Stimulated activated CD8-positive, alpha-beta memory T cell treated with anti-CD3 and anti-CD28 coated beads, Interleukin-4, amount 100 ng/mL, for 1 hour (primary cell): ENCODE measurements at places on chromosomes 5 and 9.

GRCh38 chr9:112489039-112489546, 2.5 kb downstream of the KIAA1958 start:
- DNase-seq, result no peak

DNA sequence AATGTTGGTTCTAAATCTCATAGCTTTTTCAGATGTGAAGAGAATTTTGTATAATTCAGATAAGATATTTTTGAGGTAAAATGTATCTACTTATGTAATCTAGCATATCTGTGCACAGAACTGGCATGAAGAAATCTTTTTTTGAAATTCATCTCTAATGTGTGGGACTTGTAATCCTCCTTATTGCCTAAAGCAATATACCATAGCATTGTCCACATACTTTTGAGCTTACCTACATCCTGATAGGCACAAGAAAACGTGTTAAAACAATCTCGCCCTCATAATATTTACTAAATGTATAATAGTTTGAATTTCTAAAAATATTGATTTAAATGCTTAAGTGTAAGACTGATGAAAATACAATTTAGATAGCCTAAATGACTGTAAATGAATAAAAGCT, 1686.5 kb upstream of the ACO1 start:
- DNase-seq, result no peak

DNA sequence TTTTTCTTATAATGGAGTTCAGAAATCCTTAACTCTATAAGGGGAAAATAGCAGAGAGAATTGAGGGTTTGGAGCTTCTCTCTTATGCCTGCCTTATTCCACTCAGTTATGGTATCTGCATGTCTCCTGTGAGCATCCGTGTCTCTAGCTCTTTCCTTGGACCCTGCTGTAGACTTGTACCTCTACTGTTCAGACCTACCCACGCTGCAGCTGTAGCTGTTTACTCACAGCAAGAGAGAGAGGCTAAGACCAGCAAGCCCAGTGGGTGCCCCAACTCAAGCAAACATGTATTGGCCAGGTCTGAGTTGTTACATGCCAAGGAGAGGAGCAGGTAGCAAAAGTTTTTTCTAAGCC, 7.1 kb upstream of the PCSK1 start:
- DNase-seq, result no peak

DNA sequence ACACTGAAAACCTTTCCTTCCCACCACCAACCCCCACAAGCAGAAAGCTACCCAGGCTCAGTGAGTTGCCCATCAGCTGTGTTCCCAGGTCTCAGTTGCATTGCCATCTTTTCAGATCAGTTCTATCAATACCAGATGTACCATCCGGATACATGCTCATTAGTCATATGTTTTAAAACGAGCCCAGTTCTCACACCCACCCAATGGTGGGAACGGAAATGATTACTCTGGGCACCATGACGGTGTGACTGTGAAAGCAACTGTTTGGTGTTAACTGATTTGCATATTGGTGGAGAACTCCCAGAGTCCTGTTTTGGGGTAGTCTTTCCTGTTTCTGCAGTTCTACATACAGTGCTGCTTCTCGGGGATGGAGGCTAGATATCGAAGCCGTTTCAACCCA, 212.3 kb downstream of the TRIM36 start:
- DNase-seq, result no peak

GRCh38 chr5:134574521-134574920, 49.1 kb downstream of the JADE2 start:
- DNase-seq, result no peak

DNA sequence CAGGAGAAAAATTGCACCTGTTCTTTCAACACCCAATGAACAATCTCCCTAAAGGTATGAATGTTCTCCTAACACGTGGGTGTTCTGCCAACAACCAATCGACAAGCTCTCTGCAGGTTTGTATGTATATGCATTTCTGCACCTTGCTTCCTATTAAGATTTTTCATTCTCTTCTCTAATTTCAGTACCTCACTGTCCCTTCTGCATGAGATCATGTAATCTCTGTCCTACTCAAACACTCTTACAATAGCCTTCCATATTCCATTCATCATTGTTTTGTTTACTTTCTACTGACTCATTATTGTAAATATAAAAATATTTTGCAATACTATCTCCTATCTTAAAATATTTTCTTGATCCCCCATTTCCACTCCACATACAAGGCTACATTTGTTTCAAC, 382.0 kb downstream of the CDH12 start:
- DNase-seq, result no peak

DNA sequence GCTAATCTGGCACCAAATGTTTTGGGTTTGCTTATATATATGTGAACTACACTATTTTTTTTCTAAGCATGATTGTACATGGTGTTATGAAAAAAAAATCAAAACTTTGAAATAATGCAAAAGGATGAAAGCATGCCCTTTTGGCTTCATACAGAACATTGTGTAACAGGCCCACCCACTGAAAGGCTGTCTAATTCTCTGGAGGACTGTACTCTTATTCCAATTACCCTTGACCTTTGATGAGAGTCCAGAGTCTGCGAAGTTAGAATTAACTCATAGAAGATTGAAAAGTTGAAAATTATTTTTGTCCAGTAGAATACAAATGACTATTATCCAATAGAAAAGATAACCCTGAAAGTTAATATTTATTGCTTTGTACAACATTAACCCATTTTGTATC, 117.4 kb downstream of the ADAMTS12 start:
- DNase-seq, result no peak

DNA sequence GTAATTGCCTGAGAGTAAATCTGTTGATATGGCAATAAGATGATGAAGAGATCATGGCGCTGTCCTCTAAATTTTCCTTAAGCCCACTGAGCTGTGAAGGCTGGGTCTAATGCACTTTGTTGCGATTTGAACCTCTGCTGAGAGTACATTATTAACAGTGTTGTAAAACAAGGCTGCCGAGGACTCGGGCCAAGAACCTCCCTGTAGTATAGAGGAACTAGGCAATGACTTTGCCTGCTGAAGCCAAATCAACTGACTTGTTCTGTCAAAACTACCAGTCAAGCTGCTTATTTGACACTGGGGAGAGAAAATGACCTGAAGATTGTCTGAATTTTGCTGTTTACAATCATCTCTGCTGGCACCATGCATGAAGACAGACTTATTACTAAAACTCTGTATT, 1154.7 kb downstream of the DTWD2 start:
- no peak for DNase-seq

DNA sequence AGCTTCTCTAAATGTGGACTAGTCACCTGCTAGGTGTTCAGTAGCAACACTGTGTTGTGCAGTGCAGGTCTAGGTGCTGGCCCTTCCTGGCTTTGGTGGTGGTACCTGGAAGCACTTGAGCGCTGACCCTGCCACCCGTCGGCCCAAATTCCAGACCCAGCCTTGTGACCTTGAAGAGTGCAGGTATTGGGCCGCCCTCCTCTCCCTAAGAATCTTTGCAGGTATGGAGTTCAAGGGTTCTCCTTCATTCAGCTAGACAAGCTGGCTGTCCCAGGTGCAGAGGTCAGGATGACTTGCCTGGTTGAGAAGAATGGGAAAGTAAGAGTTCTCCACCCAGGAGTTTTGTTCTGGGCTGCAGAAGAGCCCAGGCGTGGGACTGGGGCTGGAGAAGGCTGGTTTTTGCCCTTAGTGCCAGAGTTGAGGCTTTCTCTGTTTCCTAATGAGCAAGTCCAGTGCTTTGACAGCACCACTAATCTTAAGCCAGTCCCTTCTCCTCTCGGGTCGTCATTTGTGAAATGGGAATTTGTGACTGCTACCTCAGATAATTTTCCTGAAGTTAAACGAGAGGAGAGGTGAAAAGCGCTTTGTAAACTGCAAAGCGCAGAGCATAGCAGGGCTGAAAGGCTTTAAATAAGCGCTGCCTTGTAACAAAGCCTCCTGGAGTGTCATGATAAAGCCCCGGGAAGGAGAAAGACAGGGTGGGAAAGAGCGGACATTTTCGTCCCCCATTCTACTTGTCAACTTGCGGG, 4.0 kb downstream of the FOXE1 start:
- no peak for DNase-seq

DNA sequence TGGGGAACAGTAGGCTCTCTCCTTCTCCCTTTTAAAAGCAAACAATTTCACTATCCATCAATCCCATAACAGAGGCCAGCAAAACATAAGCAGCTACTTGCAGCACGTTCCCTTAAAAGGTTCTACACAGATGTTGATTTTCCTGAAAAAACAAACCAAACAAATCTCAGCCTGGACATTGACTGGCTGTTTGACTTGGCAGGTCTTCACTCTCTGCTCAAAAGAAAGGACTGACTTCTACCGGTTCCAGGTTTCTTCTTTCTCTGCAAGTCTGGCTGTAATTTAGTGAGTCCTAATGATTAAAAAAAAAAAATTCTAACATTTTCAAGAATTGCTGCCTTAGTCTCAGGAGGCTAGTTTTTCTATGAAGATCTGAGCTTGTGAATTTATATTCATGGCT, 203.1 kb upstream of the EFNA5 start:
- DNase-seq, result no peak

DNA sequence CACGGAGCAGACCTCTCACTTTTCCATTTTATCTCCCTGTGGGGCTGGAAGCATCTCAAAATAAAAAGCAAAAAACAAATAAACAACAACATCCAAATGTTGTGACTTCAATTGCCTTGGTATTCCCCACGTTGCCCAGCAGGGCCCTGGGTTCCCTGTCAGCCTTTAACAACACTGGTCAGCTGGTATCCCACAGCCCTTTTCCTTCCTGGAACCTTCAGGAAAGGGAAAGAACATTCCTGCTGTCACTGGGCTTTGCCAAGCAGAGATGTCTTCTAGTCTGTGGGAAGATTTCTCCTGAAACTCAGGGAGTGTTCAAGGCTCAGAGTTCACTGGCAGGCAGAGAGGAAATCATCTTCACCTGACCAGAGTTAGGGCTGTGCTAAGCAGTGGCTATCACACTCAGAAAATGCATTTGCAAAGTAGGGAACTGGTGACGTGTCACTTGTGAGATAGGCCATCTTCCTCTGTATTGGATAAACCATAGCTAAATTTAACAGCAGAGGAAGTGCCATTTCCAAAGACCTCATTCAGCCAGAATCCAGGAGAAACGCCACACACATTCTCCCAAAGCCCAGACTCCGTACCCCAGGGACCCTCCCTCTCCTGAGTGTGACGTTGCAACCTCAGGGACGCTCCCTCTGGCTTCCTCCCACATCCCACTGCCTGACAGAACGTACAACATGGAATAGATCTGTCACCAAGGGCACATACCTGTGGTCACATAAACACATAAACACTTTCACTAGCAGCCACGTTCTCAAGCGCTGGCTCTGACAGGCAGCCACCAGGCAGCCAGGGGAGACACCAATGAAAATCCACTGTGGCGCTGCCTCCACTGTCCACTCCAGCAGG, 274.0 kb upstream of the DAPK1 start:
- no peak for DNase-seq

DNA sequence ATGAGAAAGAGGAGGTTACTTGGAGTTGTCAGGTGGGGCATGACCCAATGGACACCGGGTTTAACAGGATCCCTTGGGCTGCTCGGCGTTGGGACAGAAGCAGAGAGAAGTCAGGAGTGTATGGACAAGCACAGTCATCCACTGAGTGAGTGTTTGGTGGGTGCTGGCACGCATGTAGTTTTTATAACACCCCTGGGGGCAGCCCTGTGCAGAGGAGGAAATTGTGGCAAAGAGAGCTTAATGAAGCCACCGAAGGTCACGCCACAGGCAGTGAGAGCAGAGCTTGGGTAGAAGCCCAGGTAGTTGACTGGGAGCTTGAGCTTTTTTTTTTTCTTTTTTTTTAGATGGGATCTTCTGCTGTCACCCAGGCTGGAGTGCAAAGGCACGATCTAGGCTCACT, 43.2 kb upstream of the IER5L start:
- DNase-seq, result no peak

GRCh38 chr5:38724301-38725030, 121.3 kb upstream of the OSMR start:
- DNase-seq, result no peak

GRCh38 chr9:103474156-103474555, 479.0 kb downstream of the CYLC2 start:
- no peak for DNase-seq

DNA sequence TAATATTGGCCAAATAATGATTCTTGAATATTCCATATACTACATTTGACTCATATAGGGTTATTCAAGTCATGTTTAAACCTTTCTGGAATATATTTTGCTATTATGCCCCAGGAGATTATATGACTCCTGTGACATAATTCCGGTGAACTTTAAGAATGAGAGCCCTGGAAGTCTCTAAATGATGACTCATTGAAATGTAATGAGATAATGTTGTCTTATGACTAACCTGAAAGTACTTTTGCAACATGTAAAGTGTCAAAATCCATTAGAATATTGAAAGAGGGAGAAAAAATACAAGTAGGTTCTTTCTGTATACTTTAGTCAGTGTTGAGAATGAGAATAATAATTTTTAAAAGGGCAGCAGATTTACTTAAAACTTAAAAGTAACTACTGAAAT, 830.4 kb downstream of the MAT2B start:
- DNase-seq, result no peak

GRCh38 chr5:174424219-174425053, 299.9 kb upstream of the MSX2 start:
- DNase-seq, result no peak

GRCh38 chr5:138544181-138545134, 1.4 kb upstream of the ETF1 start:
- no peak for DNase-seq

GRCh38 chr9:12095931-12096330, 597.3 kb upstream of the TYRP1 start:
- DNase-seq, result no peak

- no peak for DNase-seq
Observed at GRCh38 chr5:16135003-16135402, 44.6 kb downstream of the MARCHF11 start.

- DNase-seq, result no peak
Observed at GRCh38 chr5:129844764-129845163, 59.5 kb upstream of the CHSY3 start.

GRCh38 chr5:150001660-150002486, 1.3 kb downstream of the HMGXB3 start:
- DNase-seq, result peak; percentile 3

- no peak for DNase-seq
Observed at GRCh38 chr9:2066312-2067273, 51.4 kb downstream of the SMARCA2 start.

GRCh38 chr9:126558051-126558665, 55.6 kb upstream of the LMX1B start:
- peak; percentile 38 for DNase-seq

GRCh38 chr9:98193336-98193944, 1.0 kb upstream of the CORO2A start:
- no peak for DNase-seq
